ENCODE measurements at places on chromosomes 4 and X.

DNA sequence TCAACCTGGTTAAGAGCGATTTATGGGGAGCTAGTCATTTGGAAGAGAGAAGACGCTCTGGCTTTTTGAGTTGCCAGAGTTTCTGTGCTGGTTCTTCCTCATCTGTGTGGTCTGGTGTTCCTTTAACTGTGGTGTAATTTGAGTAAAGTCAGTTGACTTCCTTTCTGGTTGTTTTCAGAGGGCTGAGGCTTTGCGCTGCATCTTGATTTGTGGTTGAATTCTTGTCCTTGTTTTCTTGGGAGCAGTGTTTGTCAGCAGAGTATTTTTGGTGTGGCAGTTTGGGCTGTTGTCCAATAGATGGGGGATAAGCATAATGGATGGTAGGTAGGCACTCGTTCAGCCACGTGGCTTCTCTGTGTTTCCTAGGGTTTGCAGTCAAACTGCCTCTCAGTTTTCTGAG lies 2143.2 kb upstream of the TENM3 start:
- DNase-seq, result no peak

GRCh38 chrX:107502316-107502715 lies 52.9 kb downstream of the FRMPD3 start:
- no peak for DNase-seq

DNA sequence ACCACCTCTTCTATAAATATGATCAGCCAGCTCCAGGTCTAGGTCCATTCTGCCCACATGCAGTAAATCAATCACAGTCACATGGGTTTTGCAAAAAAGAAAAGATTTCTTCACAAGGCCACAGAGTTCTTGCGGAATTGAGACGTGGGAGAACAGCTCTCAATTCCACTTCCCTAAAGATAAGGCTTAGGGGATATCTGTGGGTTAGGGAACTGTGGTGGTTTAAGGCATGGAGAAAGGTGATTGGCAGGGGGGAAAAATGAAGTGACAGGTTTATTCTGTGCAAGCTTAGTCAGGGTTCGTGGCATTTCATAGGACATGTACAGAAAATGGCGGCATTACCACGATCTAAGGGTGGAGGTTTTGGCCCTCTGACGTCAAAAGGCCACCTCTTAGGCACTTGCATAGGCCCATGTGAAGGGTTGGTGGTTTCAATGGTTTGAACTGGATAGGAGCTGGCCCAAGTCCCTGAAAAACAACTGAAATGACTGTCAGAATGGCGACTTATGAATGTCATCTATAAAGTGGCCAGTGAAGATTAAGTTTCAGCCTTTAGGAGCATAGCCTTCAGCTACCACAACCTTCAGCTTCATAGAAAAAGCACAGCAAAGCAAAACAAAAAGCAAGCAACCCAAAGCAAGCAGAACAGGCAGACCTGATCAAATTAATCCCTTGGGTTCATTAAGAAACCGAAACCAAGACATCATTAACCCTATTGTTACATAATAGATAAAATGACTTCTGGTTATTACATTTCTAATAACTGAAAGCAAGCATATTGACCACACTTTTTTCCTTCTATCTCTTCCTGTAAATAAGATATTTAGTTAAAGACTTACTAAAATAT lies 289.8 kb upstream of the SFRP2 start:
- no peak for DNase-seq

- DNase-seq, result peak; percentile 10
Observed at GRCh38 chr4:48483006-48483776, at the start of gene SLC10A4. Gene SLC10A4 (plus strand): TSS chr4:48483343. CDS start chr4:48483562, 219 bp downstream.

- no peak for DNase-seq
Observed at GRCh38 chr4:137967480-137968190, 274.5 kb downstream of the SLC7A11 start.

DNA sequence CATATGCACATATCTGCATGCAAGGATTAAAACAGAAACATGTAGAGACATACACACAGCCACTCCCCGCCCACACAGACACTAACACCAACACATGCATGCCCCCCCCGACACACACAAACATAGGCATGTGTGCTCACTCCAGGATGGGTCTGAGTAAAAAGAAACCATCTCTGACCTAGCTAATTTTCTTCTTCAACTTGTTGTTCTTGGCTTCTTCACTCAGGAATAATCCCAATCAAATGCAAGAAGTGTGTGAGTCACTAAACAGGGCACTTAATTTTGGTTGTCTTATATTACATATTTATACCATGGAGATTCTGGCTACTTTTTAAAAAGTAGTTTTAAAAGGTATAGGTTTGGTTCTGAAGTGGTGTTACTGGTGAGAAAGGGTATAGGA lies 28.3 kb downstream of the ENOX2 start:
- no peak for DNase-seq

- DNase-seq, result no peak
Observed at GRCh38 chr4:80115368-80116181, 42.5 kb upstream of the ANTXR2 start.

- peak; percentile 28 for DNase-seq
Observed at GRCh38 chr4:37978248-37978924, 18.2 kb downstream of the PTTG2 start.

GRCh38 chr4:53380221-53380620 lies 2.8 kb downstream of the FIP1L1 start:
- no peak for DNase-seq

- peak; percentile 66 for DNase-seq
Observed at GRCh38 chrX:12974305-12974795, 560 bp upstream of the TMSB4X start.

DNA sequence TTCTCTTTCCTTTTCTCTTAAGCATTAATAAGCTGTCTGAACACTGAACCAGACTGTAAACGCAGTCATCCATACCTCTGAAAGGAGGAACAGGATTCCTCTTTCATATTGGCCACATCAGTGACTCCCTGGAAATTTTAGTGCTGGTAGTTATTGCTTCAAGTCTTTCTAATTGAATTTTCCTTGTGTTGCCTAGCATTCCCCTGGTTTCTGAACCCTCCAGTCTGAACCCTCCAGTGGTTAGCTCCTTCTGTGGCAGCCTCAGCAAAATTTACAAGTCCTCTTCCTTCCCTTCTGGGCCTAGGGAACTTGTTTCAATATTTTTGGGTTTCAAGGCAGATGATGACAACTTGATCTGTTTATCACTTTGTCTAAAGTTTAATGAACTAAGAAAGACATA lies 7.9 kb downstream of the SPARCL1 start:
- no peak for DNase-seq

GRCh38 chrX:41085512-41085877 lies 250 bp downstream of the USP9X start:
- peak; percentile 79 for DNase-seq

DNA sequence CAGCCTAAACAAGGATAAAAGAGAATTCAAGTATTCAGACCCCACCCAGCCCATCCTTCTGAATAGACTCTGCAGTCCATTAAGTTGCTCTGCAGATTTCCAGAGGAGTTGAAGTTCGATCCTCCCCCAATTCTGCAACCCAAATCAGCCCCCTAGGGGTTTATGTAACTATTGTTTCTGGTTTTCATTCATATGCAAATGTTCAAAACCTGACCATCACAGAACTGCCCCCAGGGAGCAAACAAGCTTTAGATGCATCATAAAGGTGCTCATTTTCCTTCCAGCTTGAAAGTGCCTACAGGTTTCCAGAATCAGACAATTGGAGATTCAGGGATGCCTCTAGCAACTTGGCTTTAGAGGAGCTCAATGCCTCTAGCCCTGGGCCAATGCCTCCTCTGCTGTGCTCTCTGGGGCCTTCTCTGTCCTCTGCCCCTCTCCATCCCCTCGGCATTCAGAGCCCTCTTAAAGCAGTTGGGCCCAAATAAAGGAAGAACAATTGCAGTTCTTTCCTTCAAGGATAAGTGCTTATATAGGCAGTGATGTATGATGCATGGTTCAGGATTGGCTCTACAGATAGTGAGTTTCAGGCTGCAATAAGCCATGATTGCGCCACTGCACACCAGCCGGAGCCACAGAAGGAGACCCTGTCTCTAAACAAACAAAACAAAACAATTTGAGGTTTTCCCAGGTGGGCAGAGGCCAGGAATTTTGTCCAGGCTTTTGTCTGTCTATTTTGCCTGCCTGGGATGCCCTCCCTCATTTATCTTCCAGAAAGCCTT lies 23.5 kb upstream of the SPINK2 start:
- no peak for DNase-seq

DNA sequence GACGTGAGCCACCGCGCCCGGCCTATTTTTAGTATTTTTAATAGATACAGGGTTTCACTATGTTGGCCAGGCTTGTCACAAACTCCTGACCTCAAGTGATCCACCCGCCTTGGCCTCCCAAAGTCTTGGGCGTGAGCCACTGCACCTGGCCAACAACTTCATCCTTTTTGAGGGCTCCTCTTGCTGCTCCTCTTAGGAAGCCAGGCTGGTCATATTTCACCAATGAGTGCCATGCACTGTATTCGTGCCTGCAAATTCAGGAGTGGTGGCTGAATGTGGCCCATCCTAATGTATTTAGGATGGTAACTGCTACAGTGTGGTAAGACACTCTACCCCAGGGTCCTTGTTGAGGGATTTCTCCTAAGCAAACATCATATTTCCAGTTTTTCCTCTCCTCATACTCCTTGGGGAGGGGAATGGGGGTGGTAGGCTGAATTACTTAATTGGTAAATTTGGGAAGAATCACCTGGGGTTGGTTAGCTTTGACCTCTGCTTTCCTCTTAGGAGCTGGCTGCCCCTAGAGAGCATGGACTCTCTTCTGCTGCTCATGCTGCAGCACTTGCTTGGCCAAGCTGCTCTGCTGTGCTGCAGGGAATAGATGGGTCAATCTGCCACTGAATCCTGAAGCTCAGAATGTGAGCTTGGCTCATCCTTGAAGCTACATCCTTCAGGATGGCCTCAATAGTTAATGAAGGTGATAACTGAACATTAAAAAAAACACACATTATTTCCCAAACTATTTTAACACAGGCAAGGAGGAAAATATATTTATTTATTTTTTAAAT lies 167.4 kb downstream of the HS3ST1 start:
- DNase-seq, result no peak

DNA sequence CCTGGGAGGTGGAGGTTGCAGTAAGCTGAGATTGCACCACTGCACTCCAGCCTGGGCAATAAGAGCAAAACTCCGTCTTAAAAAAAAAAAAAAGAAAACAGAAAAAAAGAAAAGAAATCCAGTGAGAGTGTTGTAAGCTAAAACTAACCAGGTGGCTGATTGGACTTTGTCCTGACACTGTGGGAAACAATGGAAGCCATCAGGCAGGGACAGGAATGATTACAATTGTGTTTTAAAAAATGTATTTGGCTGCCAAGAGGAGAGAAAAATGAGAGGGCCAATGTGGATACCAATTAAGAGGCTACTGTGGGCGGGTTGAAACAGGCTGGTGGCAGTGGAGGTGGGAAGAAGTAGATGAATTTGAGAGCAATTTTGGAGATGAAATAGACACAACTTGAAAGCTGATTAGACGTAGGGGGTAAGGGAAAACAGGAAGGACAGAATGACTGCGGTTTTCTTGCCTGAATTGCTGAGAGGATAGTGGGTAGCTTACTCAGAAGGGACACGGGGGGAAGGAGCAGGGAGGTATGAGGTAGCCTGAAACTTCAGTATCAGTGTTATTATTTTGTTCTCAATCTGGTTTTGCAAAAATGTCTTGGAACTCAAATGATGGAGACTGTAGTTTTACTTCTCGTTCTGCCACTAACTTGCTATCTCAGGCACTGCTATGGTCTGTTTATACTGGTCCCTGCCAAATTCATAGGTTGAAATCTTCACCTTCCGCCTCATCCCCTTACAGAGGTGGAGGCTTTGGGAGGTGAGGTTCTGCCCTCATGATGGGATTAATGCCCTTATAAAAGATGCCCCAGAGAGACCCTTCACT lies 45.6 kb upstream of the CHRNA9 start:
- DNase-seq, result peak; percentile 63

DNA sequence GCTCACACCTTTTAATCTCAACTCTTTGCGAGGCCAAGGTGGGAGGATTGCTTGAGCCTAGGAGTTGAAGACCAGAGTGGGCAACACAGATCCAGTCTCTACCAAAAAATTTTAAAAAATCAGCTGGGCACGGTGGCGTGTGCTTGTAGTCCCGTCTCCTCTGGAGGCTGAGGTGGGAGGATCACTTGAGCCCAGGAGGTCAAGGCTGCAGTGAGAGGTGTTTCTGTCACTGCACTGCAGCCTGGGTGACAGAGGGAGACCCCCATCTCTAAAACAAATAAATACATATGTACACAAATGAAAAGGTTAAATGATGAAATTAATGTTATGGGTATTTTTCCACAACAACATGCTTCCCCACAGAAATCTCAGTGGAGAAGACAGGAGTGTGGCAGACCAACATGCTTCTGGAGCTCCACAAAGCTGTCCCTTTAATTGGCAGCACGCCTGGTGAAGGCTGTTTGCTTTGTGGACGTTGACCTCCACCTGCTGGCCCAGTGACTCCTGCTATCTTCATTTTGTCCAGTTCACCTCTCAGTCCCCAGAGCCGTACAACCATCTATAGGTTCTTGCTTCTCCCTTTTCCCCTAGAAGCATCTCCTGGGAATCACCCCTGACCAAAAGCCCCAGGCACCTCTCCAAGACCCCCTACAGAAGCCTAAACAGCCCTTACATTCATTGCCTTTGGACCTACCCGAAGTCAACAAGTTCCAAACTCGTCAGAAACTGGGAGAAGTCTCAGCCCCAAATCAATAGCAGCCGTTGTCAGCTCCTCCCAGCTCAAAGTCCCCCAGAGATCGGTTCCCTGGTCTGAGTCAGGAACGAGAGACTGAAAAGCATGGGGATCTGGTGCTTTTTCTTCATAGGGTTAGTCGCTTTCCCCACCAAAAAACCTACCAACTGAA lies 36.4 kb upstream of the CD99 start:
- DNase-seq, result no peak

GRCh38 chr4:189202182-189202868 lies 738.3 kb upstream of the FRG1 start:
- DNase-seq, result peak; percentile 9

DNA sequence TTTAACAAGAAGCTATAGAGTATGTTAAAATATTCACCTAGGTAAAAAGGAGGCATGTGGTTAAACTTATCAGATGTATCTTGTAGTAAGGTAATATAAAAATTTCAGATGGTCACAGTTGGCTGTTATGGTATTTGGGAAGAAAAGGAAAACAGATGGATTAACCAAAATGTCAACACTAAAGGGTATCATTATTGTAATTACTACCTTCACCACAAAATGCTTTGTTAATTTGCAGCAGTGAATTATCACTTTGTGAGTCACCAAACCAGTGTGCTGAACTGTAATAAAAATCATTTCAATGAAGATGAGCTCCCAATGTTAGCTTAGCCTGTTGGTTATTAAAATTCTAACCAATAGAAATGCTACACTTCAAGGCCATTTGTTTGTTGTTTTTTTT lies 233.9 kb downstream of the RPA4 start:
- DNase-seq, result no peak

DNA sequence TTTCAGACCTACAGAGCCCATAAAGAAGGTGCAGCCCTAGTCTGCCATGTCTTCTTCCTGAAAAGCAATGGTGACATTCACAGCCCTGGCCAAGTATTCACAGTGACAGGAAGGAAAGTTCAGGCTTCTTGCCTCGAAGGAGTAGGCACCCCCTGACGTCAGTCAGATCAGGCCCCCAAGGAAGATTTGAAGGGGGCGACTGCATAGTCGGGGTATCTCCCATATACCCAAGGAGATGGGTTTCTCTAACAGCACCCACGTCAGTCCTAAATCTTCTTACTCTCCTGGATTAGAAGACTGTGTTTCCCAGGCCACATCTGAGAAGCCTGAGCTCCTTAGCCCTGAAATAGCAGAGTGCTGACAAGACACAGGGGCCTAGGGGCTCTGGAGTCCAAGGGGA lies at the start of gene PPEF2:
Gene PPEF2, minus strand, starts transcription at position 101 of the 400 bp plus-strand sequence. CDS start 6,127 bp downstream, outside the sequence.
- no peak for DNase-seq

- no peak for DNase-seq
Observed at GRCh38 chrX:54994668-54995351, 822 bp upstream of the PFKFB1 start.
